ENCODE measurements at places on chromosomes 1 and 21.

- no peak for DNase-seq
Observed at GRCh38 chr1:13443335-13443979, 33.2 kb downstream of the PRAMEF20 start.

- no peak for DNase-seq
Observed at GRCh38 chr1:25817840-25818501, 1.8 kb upstream of the MTFR1L start.

- DNase-seq = no peak
Observed at GRCh38 chr1:230139315-230139714, 72.3 kb downstream of the GALNT2 start.

GRCh38 chr21:37202221-37203110, 64.7 kb downstream of the VPS26C start:
- no peak for DNase-seq

GRCh38 chr1:11569551-11569950, 84.7 kb downstream of the FBXO2 start:
- no peak for DNase-seq

DNA sequence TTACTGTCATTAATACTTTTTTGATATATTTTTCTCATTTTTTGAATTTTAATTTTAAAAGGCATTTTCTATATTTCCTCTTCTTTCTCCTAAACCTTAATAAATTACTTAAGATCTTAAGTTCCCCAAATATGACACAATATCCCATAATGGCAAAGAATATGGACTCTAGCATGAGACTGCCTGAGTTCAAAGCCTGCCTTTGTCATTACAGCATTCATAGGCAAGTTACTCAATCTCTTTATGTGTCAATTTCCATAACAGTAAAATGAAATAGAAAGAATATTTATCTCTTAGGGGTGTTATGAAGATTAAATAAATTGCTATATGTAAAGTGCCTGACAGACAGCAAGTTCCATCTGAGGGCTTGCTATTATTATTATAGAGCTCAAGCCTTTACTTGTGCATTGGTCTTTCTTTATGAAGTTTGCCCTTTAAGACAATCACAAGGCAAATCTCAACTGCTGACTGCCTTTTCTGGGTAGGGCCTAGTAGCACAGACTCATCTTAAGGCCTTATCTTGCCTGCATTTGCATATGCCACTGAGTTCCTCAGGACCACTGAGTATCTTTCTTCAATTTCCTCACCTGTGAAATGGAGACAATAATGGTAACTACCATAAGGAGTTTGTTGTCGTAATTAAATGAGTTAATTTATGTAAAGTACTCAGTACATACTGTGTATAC, 231.0 kb downstream of the NRIP1 start:
- DNase-seq = no peak

- DNase-seq = no peak
Observed at GRCh38 chr1:89974696-89975470, 20.0 kb upstream of the ZNF326 start.

DNA sequence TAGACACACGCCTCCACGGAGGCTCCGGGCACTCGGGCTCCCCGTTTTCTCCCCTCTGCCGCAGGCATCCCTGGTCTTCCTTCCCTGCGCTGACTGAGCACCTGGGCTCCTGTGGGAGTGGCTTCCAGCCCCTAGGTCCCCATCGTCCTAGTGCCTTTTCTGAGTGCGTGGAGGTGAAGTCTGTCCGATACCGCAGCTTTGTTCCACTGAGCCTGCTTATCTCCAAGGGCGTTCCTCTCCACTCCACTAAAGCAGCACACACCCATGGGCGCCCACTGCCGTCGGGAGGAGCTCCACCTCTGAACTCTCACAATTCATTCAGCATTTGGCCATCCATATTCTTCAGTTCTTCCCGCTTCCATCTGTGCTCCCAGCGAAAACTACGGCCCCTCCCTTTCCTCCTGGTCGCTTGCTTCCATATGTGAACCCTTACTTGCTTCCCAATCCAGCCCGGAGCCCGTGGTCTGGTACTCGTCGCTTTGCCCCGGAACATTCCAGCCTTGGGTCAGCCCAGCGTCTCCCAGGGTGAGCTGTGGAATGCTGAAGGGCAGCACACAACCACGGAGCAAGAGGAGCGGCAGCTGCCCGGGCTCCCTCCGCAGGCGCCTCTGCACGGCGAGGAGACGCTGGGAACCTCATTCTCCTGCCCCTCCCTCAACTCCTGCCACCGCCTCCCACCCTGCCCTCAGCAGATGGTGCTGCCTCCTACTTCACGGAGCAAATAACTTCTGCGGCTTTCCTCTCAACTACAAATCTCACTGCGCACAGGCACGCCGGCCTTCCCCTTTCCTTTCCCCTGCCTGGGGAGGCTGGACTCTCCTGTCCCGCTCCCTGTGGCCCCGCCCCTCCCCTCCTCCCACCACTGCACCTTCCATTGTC, 27.5 kb downstream of the ATP8B2 start:
- DNase-seq = no peak

All from cortex of kidney (tissue), 1 donor.